ENCODE measurements at places on chromosomes 12 and 14.

- DNase-seq = peak; percentile 28
Observed at GRCh38 chr12:90013409-90013808, 304.8 kb upstream of the ATP2B1 start.

- peak; percentile 31 for DNase-seq
Observed at GRCh38 chr14:104135904-104136471, 2.4 kb upstream of the KIF26A start.

- no peak for DNase-seq
Observed at GRCh38 chr14:61102549-61103466, 121.8 kb downstream of the SLC38A6 start.

- no peak for DNase-seq
Observed at GRCh38 chr12:12784911-12785814, at the start of gene APOLD1. Gene APOLD1 (plus strand): TSS chr12:12785659. CDS start chr12:12785692, 33 bp downstream.

DNA sequence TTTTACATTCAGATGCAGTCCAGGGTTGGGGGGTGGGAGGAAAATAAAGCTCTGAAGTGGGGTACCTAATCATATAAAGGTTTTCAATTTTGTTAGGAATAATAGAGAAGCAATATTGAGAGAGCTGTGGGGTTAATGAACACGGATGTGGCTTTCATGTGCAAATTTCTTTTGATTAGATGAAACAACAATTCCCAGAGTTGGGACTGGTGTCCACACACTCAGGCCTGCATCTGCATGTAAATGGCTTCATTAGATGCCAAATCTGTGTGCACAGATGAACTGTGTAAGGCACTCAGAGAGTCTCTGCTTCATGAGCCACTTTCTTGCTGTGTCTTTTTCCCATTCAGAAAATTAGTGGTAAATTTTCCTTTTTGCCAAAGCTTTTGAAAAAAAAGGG lies 377.1 kb upstream of the NOVA1 start:
- DNase-seq = no peak

DNA sequence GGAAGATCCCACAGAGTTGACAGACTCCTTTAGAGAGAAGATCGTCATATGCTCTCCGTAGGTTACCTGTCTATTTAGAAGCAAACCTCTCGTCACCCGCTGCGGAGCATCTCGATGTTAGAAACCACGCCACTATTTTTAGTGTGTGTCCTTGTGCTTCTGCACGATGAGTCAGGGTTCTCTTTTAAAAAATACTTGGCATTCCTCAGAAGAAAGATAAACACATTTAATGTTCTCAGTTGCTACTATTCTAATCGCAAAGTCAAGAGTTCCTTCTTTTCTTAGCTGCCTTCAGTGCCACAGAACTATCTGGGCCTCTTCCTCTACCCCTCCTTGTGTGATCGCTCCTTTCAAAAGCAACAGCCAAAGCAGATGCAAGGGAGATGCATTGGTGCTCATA lies 192.4 kb downstream of the PELI2 start:
- DNase-seq = no peak

DNA sequence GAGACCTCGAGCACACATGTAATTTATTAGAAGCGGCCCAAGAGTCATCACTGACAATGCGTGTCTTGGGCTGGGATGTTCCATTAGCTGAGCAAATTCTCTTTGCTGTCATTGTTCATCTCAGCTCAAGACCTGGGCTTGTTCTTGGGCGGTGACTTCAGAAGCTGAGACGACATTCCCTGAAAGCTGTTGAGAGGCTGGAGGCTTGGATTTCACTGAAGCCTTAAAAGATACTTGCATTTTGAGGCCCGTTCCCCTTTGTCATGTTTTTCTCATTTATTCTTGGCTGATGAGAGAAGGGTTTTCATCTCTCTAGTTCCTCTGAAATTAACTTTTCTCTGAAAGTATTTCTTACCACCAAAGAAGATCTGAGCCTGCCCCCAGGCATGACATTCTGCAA lies 16.6 kb upstream of the SUSD6 start:
- no peak for DNase-seq

DNA sequence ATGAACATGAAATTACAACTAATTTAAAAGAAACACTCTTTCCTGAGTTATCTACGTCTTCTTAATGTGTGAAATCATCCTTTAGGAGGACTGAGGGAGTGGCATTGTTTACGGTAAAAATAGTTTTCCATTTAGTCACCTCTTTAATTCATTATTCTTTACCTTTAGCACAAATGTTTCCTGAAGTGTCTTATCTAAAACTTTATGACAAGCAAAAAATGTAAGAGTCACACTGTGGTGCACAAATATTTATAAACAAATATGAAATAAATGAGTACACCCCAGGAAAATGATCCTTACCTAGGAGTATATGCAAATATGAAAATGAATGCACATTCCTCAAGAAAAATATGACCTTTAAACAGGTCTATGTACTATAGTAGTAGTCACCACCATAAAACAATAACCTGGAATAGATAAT lies 104.6 kb downstream of the PTPRR start:
- no peak for DNase-seq

DNA sequence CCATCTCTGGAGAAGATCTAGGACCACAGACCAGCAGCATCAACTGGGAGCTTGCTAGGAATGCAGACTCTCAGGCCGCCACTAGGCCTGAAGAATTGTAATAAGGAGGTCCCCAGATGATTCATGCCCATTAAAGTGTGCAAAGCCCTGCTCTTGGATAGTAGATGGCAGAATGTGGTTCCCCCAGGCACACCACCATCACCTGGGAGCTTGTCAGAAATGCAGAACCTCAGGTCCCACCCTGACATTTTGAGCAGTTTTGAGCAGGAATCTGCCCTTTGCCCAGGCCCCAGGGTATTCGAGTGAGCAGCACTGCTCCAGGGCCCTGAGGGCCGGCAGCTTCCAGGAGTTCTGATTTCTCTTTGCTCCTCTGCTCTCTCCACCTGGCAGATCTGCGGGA lies 64.9 kb downstream of the TSPAN11 start:
- DNase-seq = no peak

DNA sequence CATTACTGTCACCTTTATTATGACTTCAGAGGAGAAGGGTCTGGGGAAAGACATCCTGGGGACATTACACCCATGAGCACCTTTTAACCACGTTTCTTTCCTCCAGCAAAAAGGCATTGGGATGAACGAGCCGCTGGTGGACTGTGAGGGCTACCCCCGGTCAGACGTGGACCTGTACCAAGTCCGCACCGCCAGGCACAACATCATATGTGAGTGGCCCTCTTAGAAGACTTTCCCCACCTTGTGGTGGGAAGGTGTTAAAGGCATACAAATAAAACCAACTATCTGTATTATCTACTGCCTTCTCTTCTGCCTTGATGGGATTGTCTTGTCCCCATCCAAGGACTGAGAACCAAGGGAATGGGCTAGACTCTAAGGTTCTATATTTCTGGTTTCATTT lies 6.0 kb downstream of the PSMD9 start:
- DNase-seq = no peak

DNA sequence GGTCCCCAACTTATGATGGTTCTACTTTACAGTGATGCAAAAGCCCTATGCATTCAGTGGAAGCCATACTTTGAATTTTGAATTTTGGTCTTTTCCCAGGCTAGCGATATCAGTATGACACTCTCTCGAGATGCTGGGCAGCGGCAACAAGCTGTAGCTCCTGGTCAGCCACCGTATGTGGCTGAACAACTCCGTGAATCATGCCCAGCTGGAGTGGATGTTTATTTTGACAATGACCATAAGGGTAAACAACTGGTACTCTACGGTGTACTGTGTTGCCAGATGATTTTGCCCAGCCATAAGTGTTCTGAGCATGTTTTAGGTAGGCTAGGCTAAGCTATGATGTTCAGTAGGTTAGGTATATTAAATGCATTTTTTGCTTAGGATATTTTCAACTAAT lies 8.2 kb upstream of the ZNF410 start:
- DNase-seq = no peak

- no peak for DNase-seq
Observed at GRCh38 chr12:131933387-131933786, 4.3 kb downstream of the PUS1 start.

DNA sequence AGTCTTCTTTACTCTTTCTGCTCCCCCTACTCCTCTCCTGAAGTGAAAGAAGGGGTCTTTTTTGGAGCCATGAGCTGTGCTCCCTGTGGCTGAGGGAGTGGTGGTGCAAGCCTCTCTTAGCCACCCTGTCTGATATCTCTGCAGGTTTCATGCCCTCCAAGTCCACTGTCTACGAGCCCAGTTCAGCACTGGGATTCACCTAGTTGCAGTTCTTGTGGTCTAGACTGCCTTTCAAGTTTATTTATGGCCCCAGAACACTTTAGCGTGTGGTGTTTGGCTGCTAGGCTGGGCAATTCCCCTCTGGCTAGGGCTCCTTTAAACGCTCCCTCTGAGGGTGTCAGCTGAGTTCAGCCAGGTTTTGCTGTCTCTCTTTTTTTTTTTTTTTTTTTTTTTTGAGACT lies 908.6 kb downstream of the TRHDE start:
- no peak for DNase-seq

DNA sequence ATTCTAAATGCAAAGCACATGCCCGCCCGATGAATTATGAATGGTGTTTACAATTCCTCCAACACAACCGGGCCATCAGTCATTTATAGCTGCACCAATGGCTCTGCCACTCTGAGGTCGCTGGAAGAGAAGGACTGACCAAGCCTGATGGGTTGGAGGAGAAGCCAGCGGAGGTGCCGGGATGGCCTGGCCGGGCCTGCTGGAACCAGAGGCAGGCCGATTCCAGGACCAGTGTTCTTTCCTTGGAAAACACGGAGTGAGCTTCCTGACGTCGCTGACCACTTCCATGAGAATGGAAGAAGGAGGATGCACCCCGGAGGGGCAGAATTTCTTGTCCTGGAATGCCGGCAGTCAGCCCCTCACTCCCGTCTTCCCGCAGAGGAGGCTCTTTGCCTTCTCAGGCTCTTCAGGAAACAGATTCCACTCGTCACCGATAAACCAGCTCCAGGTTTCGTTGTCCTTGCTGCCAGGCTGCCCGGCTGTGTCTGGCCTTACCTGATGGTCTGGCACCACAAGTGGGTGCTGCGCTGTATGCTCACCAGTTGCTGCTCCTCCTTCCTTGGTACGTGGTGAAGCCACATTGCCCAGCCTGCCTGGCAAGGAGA lies 358.5 kb upstream of the SFSWAP start:
- no peak for DNase-seq

DNA sequence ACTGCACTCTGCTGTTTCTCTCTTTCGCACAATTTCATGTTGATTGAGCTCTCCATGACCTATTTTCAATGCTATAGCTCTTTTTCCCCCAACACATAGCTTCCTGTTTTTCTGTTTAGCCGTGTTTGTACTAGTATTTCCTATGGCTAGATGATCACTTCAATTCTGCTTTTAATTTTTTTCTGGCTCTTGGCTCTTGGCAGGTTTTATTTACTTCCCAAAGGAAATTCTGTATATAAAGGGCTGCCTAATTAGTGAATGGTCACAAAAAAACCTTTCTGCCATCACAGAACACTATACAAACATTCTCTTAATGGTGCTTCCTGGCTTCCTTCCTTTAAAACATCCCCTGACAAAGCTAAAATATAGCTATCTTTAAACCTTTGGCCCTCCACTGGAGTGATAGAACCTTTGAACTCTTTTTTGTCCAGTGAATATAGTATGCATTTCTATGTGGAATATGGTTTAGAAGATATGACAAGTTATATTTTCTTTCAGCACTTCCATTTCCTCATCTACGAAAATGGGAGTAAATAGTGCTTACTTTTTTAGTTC lies 88.2 kb downstream of the RASSF9 start:
- no peak for DNase-seq

DNA sequence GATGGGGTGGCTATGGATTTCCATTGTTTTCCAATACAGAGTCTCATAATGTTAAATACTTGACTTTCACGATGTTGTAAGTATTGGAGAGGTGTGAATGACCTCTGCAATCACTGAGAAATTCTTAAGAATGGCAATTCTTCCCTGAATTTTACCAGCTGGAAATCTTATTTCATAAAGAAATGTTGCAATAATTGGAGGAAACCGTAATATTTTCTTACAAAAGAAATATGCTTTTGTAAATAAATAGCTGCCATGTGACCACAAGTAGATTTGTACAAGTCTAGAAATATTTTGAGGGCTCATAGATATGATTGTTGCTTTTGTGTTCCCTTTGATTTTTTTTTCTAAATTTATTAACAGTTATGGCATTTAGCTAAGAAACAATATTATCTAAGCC lies 308.7 kb upstream of the ATP2B1 start:
- DNase-seq = no peak

DNA sequence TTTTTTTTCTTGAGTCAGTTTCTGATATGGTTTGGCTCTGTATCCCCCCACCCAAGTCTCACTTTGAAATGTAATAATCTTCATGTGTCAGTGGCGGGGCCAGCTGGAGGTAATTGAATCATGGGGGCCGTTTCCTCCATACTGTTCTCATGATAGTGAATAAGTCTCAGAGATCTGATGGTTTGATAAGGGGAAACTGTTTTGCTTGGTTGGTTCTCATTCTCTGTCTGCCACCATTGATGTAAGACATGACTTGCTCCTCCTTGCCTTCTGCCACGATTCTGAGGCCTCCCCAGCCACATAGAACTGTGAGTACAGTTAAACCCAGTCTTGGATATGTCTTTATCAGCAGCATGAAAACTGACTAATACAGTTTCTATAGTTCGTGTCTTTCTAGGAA lies 42.9 kb downstream of the WNK1 start:
- DNase-seq = no peak

DNA sequence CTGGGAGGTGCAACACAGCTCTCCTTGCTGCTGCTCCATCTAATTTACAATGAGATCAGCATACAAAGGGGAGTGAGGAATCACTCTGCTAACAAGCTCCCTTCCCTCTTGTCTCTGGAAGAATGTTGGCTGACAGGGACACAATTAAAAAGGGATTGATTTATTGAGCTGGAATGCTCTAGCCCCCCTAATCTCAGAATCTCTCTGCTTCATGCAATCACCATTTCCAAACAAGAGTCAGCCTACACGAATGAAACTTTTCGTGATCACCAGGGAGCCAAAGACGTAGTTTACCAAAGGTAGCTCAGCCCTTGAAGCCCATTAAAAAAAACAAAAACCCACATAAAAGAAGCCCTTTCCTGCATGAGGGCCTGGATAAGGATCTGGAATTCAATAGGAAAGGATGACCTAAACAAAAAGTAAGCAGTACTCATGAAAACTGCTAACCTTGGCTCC lies 223.8 kb downstream of the C12orf75 start:
- no peak for DNase-seq

DNA sequence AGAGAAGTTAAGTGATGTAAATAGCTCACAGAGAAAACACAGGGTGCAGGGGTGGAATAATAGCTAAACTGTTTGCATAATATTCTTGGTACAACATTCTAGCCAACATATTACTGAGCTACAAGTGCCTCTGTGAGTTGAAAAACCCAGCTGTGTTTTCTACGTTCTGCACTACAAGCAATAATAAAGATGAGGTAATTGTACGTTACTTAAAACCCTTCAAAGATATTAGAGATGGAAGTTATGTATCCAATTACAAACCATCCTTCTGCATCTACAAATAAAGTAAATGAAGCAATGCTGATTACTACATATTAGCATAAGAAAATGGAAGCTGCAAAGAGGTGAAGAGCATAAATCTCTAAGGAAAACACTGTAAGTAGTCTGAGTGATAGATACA lies 271.4 kb downstream of the SSPN start:
- DNase-seq = no peak

GRCh38 chr12:88947486-88948043 lies 367.3 kb upstream of the KITLG start:
- DNase-seq = no peak
